ENCODE measurements at places on chromosomes 2 and 18.

DNA sequence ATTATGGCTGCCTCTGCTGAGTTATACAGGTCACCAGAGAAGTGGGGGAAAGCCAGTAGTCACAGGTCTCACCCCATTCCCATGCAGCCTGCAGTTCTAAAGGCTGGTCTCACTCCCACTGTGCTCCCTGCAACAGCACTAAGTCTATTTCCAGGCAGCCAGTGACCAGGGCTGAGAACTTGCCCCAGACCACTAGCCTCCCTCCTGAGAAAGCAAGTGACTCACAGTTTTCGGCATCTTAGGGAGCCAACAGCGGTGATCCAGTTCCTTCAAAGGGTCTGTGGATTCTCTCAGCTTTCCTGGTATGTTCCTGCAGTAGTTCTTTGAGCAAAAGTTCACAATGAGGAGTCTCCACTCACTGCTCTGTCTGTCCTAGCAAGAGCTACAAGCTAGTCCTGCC, 329.6 kb upstream of the MAP2 start:
- DNase-seq: no peak

- no peak for DNase-seq
Measured at GRCh38 chr18:12373116-12373770, 3.8 kb downstream of the AFG3L2 start.

- DNase-seq: no peak
Measured at GRCh38 chr2:75340560-75340959, 141.2 kb upstream of the TACR1 start.

- DNase-seq: no peak
Measured at GRCh38 chr18:21735452-21736015, 5.1 kb upstream of the MIB1 start.

DNA sequence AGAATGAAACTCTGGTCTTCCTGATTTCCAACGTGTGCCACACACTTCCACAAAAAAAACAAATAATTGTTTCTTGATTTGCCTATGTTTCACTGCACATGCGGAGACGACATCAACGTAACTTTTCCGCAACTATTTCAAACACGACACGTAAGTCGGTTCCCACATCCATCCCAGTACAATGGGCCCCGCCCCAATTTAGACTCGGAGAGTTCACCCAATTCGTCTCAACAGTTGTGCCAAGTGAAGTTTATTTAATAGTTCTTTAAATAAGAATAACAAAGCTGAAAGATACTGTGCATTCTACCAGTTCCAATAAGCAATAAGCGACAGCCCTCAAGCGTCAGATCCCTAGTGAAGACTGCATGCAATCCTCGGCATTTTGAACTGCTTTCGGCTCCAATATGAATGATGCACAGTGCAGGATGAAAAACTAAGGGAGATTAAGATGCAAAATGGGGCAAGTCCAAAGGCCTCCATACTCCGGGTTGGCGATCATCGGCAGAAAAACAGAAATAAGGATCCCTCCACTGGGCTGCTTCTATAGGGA, 664 bp downstream of the CCT4 start:
- no peak for DNase-seq

- DNase-seq: no peak
Measured at GRCh38 chr18:67117804-67118203, 398.7 kb downstream of the DSEL start.
